ENCODE measurements at places on chromosomes 12 and 14.

- no peak for DNase-seq
These were observed 406.9 kb upstream of the SOX5 start for GRCh38 chr12:24356240-24356804.

- no peak for DNase-seq
These were observed 135.9 kb upstream of the MDM1 start for GRCh38 chr12:68468036-68468435.

DNA sequence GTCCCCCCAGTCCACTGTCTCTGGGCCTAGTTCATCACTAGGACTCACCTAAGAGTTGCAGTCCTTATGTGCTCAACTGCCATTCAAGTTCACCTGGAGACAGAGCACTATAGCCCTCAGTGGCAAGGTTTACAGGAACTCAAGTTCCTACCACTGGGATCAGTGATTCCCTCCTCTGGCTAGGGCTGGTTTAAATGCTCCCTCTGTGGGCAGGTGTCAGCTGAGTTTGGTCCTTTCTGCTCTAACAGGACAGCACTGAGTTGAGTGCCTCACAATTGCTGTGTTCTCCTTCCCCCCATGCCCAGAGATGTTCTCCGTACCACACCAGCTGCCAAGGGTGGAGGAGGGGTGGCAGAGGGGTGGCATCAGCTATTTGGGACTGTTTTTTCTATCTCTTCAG is 20.8 kb upstream of the SAV1 start:
- peak; percentile 42 for DNase-seq

DNA sequence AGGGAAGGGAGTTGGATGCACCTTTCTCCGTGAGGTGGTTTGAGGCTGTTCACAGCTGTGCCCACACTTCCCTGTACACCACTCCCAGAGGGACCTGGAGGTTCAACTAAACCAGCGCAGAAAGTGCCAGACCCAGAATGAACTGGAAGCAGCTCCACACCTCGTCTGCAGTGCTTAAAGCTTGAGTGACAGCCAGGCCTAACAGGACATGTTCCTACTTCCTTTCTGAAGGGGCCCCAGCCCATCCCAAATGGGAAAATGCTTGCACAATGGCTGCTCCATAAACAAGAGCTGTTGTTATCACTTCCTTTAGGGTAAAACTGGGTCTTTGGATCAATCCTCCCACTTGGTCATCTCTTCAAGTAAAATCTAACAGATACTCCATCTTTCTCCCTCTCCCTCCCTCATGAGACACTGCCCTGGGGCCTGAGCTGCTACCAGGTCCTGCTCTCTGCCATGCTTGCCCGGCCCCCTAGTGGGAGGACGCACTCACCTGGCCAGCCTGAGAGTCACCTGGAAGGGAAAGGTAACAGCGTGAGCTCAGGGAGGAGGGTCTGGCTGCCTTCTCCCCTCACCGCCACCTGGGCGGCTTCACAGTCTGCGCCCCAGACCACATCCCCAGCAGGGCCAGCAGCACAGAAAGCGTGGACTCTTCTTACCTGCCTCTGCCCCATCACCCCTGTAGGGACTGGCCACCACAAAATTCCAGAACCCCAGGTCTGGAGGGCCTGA is 33.5 kb downstream of the ISCA2 start:
- DNase-seq: peak; percentile 50

GRCh38 chr14:73742520-73743238 is 28.5 kb upstream of the PNMA1 start:
- DNase-seq: no peak

DNA sequence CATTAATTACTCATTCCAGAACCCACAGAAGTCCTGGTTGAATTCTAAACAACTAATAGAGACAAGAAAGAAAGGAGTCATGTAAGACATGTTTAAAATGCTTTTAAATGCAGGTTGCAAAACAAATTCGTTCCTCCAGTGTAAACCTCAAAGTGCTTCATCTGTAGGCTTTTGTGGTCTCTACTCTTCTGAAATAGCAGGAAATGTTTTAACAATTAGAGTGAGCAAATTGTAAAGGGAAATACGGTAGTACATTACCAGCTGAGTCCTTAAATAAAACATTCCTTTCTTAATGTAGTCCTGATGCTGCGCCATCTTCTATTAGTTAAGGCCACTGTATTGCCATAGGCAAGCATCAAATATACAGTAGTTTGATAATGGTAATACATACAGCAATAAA is 1934.2 kb upstream of the SEL1L start:
- no peak for DNase-seq

- no peak for DNase-seq
These were observed 45.5 kb upstream of the FAR2 start for GRCh38 chr12:29103539-29103974.

- no peak for DNase-seq
These were observed 76.4 kb upstream of the BCAT1 start for GRCh38 chr12:25025260-25025659.

GRCh38 chr12:80848858-80849257 is 88.9 kb downstream of the LIN7A start:
- no peak for DNase-seq
